ENCODE measurements at places on chromosomes 16 and 17.

- DNase-seq: no peak
These were observed 772 bp upstream of the KIF22 start for GRCh38 chr16:29789775-29790182.

DNA sequence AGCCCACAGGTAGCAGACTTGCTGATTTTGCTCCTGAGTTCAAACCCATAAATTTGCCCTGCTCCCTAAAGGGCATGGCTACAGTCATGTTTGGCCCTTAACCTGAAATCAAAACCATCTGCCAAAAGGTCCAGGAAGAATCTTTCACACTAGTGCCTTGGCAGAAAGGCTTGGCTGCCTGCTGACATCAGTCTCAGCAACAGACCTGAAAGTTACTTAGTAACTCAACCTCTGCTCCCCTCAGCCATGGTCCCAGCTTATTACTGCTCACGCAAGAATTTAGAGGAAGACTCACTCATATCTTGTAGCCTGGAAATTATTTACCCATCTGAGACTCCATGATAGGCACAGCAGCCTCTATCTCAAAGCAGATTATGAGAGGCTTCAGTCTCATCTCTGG is 98.0 kb upstream of the KIF2B start:
- DNase-seq: no peak

DNA sequence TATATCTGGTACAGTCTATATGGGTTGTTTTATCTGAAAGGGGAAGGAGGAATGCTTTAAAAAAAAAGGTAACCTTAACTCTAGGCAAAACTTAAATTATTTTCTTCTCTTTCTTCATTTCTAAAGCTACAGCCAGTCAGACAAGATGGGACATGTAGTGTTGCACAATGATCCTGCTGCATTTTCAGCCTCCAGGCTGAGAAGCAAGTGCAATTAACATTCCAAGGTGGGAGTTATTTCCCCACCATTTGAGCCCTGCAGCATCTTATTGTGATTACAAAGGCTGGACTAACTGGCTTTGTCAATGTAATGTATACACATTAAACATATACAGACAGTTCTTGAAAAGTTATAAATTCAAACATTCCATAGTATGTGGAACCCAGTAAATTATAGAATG is 22.6 kb upstream of the NF1 start:
- DNase-seq: no peak

GRCh38 chr16:4323845-4324488 is 8.1 kb downstream of the GLIS2 start:
- no peak for DNase-seq

DNA sequence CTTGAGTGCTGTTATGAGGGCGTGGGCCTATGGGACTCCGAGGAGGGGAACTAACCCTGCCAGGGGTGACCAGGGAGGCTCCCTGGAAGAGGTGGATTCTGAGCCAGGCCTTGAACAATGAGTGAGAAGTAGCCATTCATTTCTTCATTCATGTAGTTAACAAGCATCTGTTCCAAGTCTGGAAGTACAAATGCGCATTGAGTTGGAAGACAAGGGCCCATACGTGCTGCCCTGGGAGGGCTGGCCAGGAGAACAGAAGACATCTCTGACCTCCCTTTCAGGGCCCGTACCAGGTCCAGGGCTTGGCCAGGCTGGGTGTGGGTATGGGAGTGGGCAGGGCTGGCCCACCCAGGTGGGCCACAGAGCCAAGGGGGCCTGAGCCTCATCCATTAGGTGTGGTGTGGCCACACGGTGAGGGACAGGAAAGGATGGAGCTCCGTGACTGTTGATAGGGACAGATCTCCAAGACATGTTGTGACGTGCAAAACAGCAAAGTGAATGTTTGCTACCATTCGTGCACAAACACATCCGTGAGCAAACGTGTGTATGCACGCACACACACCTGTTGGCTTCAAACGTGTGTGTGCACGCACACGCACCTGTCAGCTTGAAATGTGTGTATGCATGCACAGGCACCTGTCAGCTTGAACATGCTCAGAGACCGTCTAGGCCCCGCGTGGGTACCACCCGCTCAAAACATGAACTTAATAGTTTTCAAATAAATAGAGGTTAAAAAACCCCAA is 46.8 kb downstream of the ZDHHC7 start:
- no peak for DNase-seq

All from chondrocyte (in vitro differentiated cells).